CD4-positive, alpha-beta T cell treated with Interleukin-10 for 1 hour (primary cell): ENCODE measurements at places on chromosomes 7 and 10.

- DNase-seq = no peak
These were observed 41.8 kb upstream of the HERPUD2 start for GRCh38 chr7:35736725-35737124.

GRCh38 chr10:86345296-86345858 lies 21.2 kb downstream of the GRID1 start:
- no peak for DNase-seq

DNA sequence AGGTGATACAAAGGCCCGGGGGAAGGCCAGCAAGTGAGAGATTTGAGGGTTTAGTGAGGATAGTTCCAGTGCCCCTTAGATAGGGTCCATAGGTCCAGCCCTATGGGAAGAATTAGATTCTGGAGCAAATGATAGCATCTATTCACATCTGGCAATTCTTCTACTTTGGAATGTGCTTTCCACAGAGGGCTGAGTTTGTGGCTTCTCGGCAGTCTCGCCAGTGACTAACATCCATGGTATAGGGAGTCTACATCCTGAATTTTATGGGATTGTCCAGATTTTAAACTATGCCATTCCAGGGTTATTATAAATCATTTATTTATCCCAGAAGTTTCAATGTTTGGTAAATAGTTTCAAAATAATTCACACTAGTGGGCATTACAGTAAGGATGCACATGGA lies 207.3 kb upstream of the ADO start:
- no peak for DNase-seq

GRCh38 chr7:119936836-119937235 lies 336.1 kb upstream of the KCND2 start:
- DNase-seq = no peak

GRCh38 chr10:86182150-86182549 lies 184.4 kb downstream of the GRID1 start:
- DNase-seq = no peak

- no peak for DNase-seq
These were observed 20.4 kb downstream of the LRMDA start for GRCh38 chr10:75451831-75452230.

- DNase-seq = peak; percentile 37
These were observed 593 bp downstream of the CDK13 start for GRCh38 chr7:39950473-39951225.

- DNase-seq = no peak
These were observed 340.6 kb downstream of the TFEC start for GRCh38 chr7:115689941-115690340.

GRCh38 chr10:282294-283139 lies 147.3 kb downstream of the ZMYND11 start:
- DNase-seq = no peak

DNA sequence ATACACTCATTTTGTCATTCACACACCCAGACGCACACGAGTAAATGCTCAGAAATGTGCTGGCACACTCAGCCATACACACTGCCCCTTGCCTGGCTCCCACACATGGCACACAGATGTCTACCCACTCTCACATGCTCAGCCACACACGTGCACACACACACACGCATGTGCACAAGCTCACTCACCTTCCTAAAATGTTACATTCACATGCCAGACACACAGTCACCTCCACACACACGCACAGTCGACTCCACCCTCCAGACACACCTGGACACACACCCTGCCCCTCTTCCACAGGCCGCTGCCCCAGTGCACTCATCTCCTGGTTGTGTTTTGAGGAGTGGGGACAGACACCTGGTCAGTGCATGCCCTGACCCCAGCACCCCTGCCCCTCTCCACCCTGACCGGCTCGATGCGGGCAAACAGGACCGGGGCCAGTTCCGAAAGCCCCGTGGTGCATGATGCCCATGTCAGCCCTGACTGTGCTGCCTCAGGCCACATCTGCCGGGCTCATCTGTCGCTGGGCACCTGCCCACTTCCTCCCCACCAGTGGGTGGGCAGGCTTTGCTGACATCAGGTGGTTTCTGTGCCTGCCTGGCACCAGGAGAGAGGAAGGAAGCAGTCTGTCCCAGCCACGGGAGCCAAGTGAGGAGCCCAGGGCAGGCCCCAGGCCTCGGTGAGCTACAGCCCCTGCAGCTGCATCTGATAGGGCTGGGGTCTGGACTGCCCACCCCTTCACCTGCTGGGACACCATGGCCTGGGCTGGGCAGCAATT lies 84.9 kb upstream of the ZNF716 start:
- DNase-seq = no peak

DNA sequence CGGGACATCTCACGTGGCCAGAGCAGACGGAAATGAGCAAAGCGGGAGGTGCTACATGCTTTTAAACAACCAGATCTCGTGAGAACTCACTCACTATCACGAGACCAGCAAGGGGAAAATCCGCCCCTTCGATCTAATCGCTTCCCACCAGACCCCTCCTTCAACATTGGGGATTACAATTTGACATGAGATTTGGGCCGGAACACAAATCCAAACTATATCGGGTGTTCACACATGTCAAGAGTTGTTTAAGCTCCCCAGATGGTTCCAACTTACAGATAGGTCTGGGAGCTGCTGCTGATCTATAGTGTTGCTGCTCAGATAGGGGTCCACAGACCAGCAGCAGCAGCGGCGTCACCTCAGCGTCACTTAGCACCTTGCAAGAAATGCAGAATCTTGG lies 194.9 kb downstream of the GPAM start:
- no peak for DNase-seq

DNA sequence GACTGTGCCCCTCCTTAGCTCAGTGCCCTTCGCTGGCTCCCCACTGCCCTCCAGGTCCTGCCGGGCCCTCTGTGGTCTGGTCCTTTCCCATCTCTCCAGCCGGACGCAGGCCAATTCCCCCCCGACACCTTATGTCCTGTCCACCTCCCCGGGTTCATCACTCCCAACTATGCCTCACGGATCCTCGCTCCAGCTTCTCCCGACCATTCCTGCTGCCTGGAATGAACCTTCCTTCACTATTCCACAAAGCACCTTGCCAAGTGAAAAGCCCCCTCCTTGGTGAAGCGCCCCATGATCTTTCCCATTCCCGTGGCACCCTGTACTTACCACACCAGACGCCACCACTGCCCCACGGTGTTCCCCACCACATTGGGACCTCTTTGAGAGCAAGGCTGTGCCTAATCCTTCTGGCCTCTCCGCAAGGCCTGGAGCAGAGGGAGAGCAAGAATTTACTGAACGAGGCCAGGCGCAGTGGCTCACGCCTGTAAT lies 47.2 kb downstream of the TMEM270 start:
- DNase-seq = no peak

DNA sequence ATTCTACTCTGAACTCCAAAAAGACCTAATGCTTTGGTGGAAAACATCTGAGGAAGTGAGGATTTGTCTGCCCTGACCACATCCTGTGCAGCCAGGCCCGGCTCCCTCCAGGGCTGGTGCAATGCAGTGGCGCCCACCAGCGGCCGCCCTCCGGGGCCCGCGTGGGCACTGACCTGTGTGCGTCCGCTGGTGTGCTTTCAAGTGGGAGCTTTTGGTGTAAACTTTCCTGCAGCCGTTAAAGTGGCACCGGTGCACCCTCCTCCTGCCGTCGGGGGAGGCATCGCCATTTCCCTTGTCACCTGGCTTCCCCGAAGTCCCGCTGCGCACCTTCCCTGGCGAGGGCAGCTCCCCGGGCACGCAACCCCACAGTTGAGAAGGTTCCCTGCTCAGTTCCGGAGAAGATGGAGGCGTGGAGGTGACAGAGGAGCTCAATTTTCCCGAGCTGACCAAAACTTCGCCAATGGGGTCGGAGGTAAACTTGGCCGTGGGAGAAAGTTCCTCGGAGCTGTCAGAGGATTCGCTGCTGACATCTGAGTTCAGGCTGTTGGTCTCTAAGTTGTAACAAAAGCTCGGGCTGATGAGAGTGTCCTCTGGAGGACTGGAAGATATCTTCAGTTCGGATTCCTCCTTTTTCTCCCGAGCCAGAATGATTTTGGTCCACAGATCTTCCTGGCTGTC lies 3.4 kb downstream of the KLF6 start:
- peak; percentile 79 for DNase-seq

DNA sequence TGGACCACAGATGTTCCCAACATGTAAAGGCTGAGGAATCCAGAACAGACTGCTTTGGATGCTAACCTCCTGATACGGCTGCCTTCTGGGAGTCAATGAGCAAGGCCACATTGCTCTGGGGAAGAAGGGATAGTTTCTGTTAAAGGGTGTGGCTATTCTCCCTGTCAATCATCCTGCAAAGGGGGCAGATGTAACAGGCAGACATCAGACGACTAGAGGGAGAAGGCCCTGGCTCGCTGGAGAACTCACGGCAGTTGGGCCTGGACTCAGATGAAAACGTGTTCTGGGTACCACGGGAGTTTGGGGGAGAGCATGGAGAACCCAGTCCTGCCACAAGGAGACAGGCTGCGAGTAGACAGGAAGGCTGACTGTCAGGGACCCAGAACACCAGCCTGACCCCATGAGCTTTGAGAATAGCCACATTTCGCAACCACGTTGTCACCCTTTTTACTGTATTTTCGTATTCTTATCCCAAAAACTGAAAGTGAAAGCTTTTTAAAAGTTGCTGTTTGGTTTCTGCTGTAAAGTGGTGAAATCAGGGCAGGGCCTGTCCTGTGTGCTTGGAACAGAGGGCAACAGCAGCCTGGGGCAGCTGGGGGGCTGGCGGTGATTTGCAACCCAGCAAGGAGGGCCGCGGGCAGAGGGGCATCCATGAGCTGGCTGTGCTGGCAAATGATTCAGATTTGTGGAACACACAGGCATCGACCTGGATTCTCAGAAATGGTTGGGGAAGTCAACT lies 95.3 kb downstream of the MYOF start:
- peak; percentile 15 for DNase-seq

DNA sequence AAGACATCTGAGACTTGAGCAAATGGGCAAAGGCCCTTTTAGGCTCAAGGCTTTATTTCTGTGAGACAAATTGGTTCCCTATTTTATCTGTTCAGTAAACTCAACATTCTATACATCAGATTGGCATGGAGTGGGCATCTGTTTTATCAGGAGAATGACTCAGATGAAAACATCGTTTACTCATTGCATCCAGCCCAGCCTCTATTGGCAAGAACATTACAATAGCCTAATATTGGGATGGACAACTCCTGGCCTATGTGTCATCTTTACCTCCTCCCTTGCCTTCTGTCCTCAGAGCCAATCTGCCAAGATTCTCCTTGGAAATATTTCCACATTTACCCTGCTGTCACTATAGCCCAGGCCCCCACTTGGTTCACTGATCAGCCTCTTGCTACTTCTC lies 5.5 kb upstream of the BLNK start:
- DNase-seq = no peak

DNA sequence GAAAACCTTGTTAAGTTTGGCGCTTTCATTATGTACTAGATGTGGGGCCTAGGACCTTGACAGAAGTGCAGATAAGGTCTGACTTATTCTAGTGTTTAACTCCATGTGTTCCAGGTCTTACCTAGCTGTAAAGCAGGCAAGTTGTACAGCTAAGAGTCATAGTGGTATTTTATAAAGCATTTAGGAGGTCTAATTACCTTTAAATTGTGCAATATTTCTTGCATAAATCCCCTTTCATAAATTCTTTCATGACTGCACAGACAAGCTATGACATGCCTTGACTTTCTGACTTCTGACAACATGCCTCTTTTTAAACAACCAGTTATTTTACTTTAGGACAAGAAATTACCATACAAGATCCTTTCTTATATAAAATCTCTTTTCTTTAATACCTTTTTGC lies 151.6 kb upstream of the VSTM2A start:
- no peak for DNase-seq

GRCh38 chr10:98391578-98391991 lies 23.4 kb downstream of the PYROXD2 start:
- peak; percentile 28 for DNase-seq

GRCh38 chr7:39659356-39660013 lies 36.1 kb downstream of the RALA start:
- no peak for DNase-seq

DNA sequence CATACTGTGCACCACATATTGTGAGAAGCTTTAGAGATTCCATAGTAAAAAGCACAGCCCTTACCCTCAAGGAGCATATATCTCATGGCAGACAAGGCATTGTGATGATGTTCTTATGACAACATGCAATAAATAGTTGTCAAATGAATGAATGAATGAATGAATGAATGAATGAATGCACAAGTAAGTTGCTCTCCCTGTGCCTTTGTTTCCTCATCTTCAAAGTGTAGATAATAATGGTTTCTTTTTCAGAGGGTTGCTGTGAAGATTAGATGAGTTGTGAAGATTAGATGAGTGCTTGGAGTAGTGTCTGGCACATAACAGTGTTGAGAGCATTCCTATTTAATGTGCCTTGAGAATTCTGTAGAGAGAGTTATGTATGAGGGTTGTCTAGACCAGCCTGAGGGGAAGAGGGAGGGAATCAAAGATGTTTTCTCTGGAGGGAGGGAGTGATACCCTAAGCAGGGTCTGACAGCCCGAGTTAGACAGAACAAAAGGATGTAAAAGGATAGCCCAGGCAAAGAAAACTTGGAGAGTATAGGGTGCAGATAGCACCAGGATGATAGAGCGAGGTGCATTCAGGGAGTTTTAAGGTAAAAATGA lies 217.2 kb downstream of the RELN start:
- DNase-seq = no peak

DNA sequence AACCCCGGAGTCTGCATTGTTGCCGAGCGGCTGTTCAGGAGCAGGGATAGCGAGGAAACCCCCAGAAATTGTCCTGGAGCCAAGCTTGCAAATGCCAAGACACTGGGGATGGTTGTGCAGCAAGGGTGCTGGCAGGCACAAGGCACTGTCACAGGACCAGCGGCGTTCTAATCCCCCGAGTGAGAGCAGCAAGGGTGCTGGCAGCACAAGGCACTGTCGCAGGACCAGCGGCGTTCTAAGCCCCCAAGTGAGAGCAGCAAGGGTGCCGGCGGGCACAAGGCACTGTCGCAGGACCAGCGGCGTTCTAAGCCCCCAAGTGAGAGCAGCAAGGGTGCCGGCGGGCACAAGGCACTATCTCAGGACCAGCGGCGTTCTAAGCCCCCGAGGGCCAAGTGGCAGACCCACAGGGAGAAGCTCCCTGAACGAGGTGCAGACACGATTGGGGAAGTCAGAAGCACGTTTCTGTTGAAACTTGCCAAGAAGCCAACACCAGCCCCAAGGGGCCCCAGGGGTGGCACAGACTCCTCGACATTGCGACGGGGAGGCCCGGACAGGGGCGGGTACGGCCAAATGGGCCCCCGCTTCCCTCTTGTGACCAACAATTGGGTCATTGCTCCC lies 40.4 kb upstream of the INPP5A start:
- DNase-seq = no peak

DNA sequence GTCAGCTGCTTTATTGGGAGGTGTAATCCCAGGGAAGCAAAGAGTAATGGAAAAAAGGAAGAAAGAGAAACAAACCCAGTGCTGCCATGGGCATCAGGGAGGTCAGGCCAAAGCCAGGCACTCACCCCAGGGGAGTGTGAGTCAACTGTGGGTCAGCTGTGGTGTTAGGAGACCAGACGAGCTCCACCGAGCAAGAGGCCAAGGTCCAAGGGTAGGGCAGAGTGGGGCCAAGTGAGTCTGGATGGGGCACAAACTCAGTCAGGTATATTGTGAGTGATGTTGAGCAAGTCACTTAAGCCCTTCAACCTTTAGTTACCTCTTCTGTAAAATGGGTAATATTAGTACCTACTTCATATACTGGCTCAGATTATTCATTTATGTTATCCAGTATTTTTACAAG lies 30.4 kb upstream of the CDK13 start:
- no peak for DNase-seq
